Fibroblast of villous mesenchyme (primary cell): ENCODE measurements at places on chromosomes 5 and 9.

- DNase-seq, result no peak
Observed at GRCh38 chr5:213803-214395, 4.1 kb downstream of the CCDC127 start.

GRCh38 chr5:168400429-168401220 is 85.6 kb upstream of the RARS1 start:
- no peak for DNase-seq

DNA sequence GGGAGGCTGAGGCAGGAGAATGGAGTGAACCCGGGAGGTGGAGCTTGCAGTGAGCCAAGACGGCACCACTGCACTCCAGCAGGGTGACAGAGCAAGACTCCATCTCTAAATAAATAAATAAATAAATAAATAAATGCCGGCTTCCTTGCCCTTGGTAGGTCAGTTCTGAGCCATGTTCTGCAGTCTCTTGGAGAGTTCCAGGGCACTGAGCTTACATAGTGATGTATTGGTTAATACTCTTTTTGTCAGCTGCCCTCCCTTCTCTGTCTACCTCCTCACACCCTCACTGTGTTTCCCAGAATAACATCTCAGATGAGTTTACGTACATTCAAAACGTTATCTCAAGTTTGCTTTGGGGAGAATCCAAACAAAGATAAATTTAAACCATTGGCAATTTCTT is 45.2 kb upstream of the FER start:
- DNase-seq, result no peak

- no peak for DNase-seq
Observed at GRCh38 chr5:1901983-1902382, 19.3 kb upstream of the IRX4 start.

DNA sequence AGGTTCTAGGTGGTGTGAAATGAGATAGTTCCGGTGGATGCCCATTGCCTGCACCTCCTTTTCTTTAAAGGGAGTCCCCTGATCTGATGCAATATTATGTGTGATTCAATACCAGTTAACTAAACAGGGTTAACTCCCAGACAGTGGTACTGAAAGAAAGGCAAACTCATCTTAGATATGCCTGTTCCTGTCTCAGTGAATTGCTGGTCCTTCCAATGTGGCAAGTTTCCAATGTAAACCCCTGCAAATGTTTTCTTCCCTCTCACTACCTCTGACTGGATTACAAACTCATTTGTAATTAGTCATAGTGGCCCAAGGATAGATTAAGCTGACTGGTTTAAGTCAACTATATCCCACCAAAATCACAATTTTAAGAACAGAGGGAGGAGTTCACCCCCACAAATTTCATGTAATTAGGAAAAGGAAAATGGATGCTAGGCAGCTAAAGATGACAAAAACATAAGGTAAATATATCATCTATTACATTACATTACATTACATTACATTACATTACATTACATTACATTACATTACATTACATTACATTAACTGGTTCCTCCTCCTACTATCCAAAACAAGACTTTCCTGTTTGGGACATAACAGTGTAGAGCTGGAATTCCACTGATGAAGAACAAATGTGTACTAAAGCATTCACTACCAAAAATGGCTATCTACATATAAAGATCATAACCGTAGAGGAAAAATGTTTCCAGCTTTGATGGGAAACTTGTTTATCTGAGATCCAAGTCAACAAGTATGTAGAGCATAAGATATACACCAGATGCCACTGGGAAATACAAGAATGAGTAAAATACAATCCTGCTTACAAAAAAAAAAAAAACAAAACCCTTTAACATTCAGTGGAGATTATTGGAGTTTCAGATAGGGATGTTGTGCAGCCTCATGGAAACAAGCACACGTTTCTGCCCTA is 121.5 kb upstream of the SNX2 start:
- peak; percentile 43 for DNase-seq

DNA sequence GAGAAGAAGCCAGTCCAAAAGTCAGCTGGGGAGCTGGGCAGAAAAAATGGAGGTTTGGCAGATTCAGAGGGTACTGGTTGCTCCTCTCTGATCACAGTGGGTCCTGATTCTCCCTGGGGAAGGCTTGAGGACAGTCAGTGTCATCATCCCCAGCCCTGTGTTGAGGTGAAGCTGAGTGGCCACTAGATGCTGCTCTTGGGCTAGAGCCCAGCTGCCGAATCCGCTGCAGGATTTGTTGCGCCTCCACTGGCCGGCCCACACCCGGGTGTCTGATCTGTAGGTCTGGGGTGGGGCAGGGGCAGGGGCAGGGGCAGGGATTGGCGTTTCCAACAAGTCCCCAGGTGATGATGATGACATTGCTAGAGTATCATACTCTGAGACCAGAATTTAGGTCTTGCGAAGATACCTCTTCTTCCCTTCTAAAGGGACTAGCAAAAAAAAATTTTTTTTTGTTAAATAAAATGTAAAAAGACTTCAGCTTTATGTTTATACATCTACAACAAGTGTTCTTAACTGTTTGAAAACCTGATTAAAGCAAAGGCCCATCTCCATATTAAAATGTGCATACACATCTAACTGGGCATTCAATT is 106.8 kb downstream of the PDE6A start:
- peak; percentile 72 for DNase-seq

GRCh38 chr9:115972362-115972761 is 181.2 kb upstream of the PAPPA start:
- no peak for DNase-seq
